NCI-H1092 treated with DMSO at 0.1 percent for 48 hours (cell line): ENCODE measurements at places on chromosomes 3 and 15.
A peak's percentile ranks its signal among the peaks of the same experiment; 100 is the strongest.

DNA sequence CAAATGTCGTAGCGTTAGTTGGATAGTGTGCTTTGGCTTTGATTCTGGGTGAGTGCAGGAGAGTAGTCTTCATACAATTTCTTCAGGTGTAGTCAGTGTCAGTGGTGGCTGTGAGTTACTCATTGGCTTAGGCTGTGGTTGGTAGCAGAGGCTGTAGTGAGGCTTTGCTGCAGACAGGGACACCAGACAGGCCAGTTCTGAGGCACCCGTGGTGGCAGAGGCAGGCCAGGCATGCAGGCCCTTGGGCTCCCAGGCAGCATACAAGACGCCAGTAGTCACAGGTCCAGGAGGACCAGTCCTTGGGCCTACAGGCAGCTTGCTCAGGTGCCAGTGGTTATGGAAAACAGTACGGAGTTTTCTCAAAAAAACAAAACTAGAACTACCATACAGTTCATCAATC, 61.3 kb downstream of the DMXL2 start:
- DNase-seq = no peak

DNA sequence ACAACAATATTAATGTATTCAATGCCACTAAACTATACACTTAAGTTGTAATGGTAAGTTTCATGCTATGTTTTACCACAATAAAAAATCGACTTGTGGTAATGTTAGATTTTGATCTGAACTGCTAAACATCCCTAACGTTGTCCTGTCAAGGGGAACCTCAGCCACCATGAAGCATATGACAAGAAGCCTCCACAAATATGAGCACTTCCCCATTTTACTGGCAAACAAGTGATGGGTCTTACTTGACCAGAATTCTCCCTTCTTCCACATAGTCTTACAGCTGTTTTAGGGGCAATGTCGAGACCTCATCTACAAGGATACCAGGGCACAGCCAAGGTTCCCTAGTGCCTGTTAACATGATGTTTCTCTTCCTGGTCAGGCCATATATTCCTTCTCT, 124.2 kb upstream of the ABI3BP start:
- DNase-seq = no peak

DNA sequence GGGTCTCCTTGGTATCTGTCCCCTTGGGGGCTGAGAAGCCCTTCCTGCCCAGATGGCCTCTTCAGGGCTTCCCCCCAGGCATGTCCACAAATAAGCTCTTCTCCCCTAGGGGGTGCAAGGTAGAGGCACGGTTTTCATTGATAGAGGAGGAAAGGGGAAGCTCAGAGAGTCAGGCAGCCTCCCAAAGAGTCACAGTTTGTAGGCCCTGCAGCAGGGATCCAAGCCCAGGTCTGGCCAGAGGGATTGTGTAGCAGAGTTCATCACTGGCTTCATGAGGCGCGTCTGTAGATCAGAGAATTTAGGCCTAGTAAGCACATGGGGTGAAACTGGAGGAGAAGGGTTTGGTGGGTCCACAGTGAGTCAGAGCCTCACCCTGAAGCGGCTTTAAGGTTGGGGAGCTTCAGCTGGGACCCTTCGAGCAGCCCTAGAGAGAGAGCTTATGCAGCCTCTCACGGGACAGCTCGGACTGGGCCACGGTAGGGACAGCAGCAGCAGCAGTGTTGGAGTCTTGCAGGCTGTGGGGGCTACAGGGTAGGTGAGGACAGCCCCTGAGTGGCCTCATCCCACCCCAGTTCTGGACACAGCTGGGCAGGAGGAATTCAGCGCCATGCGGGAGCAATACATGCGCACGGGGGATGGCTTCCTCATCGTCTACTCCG, 37.5 kb upstream of the ESYT3 start:
- DNase-seq = no peak

- DNase-seq = no peak
Measured at GRCh38 chr3:69357196-69357595, 28.7 kb downstream of the FRMD4B start.

DNA sequence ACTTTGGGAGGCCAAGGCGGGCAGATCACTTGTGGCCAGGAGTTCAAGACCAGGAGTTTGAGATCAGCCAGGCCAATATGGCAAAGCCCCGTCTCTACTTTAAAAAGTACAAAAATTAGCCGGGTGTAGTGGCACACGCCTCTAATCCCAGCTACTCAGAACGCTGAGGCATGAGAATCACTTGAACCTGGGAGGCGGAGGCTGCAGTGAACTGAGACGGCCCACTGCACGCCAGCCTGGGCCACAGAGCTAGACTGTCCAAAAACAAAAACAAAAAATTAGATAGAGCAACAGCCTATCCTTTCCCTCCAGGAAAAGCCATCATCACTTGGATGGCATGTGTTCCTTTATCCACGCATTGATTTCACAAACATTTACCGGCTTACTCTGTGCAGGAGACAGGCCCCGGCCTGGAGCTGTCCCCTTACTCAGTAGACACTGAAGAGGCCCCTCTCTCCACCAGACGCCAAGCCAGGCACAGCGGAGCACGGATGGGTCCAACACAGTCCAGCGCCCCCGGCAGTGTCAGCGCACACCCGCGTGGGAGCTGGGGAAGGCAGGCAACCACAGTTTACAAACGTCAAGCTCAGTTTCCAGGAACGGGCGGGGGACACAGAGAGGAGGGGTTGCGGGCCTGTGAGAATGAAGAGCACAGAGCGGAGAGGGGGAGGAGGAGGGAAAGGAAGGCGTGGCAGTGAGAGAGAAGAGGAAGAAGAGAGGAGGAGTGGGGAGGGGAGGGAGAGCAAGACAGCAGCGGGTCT, 3.1 kb downstream of the GP5 start:
- DNase-seq = no peak

DNA sequence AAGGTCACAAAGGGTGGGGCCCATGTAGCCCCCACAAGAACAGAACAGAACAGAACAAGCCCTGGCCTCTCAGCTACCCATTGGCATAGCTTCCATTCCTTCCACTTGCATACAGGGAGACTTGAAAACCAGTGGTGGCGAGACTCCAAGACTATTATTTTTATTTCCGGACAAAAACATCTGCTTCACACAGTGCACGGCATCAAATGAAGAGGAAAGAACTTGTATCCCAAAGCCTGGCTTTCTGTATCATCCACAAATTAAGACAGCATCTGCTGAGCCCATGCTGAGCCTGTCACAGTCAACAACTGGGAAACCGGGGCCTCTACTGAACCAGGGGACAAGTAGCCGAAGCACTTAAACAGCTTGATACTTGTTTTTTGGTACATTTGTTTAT, 56.0 kb downstream of the CLEC3B start:
- DNase-seq = no peak

DNA sequence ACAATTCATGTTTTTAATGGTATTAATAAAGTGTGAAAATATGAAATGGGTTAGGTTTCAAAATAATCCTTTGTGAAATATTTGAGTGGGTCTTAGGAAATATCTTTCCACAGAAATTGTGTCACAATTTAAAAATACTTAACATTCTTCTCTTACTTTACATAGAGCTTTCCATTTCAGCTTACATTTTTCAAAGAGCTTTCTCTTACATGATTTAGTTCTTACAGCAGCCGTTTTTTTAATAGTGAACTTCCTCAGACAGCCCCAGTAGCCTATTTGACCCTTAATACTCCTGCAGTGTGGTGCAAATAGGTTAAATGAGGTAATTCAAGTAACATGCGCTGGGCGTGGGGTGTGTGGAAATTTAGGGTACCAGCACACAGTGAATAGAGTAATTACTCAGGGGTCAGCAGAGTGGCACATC, 21.8 kb downstream of the P2RY12 start:
- DNase-seq = no peak

DNA sequence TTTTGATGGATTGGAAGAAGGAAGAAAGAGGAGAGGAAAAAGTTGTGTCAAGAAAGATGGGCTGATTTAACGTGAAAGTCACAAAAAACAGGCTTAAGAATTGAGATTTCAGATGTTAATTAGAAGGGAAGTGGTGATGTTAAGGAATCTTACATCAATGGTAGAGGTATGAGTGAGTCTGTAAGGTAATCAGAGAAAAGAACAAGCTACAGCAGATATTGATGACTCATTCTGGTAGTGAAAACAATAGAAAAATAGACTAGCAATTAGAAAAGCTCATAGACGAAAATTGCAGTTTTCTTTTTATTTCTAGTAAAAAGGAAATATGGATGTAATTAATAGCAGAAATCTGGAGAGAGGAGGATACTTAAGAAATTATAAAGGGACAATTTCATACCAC, 559.6 kb downstream of the MCTP2 start:
- DNase-seq = no peak

GRCh38 chr3:184005941-184006507, 11.7 kb downstream of the ABCC5 start:
- peak; percentile 92 for DNase-seq

DNA sequence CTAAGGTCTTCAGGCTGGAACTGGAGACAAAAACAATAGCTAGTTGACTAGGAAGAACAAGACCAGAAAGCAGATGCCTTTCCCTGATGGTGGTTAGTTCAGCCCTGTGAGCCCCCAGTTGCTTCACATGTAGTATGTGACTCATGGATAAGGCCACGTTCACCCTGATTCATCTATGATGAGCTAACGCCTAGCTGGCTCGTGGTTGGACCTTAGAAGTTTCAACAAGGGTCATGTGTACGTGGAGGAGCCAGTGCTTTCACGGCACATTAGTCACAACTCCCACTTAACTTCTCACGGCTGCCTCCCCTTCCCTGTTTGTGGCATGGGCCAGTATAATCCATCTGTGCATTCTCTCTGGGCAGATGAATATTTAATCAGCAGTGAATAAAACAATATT, 20.6 kb downstream of the COL8A1 start:
- no peak for DNase-seq
